ENCODE measurements at places on chromosomes 5 and 9. TPM values are rescaled to one million over a fixed set of nuclear protein-coding genes. Genes with fewer than 3 reads are reported as not detected.

Gene WNK2
- total RNA-seq = not detected

Gene NUP188
- total RNA-seq = 35.7 TPM

Gene FAM78A
- 1.9 TPM for total RNA-seq

Gene MAMDC4
- 1.5 TPM for total RNA-seq

Gene ZCCHC10
- total RNA-seq = 15.6 TPM

Gene TMC1
- 1.6 TPM for total RNA-seq

Gene CCL21
- not detected for total RNA-seq

Gene HAPLN1
- total RNA-seq = 4.7 TPM

Gene NPR3
- 2.3 TPM for total RNA-seq

Gene BARHL1
- not detected for total RNA-seq

Gene EIF4EBP3
- total RNA-seq = 0.32 TPM

Gene EGFLAM
- 1.9 TPM for total RNA-seq

Gene PFN3
- not detected for total RNA-seq

Gene PCDHGC4
- total RNA-seq = 0.32 TPM

Gene ZFP37
- total RNA-seq = 0.97 TPM

Gene IL13
- not detected for total RNA-seq

Gene SPATA31C1
- not detected for total RNA-seq

Gene ZNF618
- 10.7 TPM for total RNA-seq

Gene PRLR
- total RNA-seq = not detected
